Esophagus squamous epithelium (tissue), 5 donors: ENCODE measurements at places on chromosomes 2 and 18.

GRCh38 chr2:19732255-19732654 lies 169.5 kb downstream of the TTC32 start:
- DNase-seq, result no peak

DNA sequence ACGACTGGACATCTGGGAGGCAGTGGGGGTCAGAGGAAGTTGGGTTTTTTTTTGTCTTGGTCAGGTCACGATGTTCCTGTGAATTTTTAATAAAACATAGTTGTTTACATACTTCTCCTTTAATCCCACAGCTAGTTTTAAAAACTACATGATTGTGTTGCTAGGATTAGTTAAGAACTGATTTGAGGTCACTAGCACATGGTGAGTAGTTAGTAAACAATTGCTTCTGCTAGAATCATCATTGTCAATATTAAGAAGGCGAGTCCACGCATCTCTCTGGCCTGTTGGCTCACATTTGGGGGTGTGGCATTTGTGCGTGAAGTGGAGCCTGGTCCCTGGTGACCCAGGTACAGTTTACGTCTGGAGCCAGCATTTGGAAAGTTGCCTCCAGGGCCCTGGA lies 59.4 kb downstream of the AGAP1 start:
- DNase-seq, result no peak

DNA sequence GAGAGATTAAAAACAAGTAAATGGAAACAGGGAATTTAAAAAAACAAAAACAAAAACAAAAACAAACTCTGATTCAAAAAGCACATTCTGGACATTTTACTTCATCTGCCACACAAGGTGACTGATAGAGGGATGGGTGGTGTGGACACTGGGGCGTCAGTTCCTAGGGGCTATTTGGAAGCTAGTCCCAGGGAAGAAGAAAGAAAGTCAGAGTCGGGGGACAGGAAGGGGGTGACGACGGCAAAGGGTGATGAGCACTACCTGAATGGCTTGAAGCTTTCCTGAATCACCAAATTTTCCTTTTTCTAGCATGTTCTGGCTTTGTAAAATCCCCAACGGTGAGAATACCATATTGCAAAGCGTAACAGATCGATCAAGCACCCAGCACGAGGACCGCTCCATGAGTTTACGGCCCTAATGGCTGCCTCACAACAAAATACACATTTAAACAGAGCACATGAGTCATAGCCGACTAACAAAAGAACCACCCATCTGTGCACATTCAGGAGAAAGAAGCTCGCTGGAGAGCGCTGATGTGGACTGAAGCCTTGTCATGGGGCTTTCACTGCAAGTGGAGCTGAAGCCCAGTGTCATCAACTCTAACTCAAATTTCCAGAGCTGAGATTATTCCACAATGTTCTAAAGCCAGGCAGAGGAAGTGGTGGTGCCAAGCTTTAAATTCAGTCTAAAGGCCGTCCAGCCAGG lies 178.9 kb downstream of the LNPK start:
- DNase-seq, result no peak

GRCh38 chr2:27946530-27947060 lies 56.1 kb downstream of the BABAM2 start:
- no peak for DNase-seq

DNA sequence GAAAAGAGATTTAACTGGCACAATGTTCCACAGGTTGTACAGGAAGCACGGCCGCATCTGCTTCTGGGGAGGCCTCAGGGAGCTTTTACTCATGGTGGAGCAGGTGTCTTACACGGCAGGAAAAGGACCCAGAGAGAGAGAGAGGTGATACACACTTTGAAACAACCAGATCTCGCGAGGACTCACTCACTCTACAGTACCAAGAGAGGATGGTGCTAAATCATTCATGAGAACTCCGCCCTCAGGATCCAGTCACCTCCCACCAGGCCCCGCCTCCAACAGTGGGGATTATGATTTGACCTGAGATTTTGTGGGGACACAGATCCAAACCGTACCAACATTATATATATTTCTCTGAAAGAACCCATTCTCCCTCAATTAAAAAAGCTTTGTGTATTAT lies 79.7 kb upstream of the DOCK10 start:
- no peak for DNase-seq

GRCh38 chr2:64526034-64526433 lies 1.9 kb downstream of the AFTPH start:
- no peak for DNase-seq

GRCh38 chr2:11168488-11168887 lies 13.2 kb downstream of the SLC66A3 start:
- DNase-seq, result no peak

GRCh38 chr2:42835577-42836371 lies 43.4 kb upstream of the HAAO start:
- no peak for DNase-seq

- DNase-seq, result no peak
Observed at GRCh38 chr18:3596324-3596636, 146.3 kb downstream of the TGIF1 start.

GRCh38 chr2:217820904-217821303 lies 181.9 kb downstream of the TNS1 start:
- DNase-seq, result no peak

DNA sequence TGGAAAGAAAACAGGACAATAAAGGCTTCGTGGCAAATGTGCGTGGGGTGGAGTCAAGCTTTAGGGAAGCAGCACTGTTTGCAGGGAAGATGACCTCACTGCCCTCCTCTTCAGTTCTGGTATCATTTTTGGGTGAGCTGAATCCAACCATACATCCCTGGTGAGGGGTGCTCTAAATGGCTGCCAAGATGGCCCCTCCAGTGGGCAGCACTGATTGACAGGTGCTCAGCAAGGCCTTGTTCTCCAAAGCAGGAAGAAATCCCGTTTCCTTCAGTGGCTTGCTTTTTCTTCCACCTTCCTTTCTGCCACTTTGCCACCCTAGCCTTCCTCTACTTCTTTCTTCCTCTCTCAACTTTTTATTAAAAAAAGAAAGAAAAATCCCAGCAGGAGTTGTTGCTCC lies 132.8 kb upstream of the SP5 start:
- no peak for DNase-seq

DNA sequence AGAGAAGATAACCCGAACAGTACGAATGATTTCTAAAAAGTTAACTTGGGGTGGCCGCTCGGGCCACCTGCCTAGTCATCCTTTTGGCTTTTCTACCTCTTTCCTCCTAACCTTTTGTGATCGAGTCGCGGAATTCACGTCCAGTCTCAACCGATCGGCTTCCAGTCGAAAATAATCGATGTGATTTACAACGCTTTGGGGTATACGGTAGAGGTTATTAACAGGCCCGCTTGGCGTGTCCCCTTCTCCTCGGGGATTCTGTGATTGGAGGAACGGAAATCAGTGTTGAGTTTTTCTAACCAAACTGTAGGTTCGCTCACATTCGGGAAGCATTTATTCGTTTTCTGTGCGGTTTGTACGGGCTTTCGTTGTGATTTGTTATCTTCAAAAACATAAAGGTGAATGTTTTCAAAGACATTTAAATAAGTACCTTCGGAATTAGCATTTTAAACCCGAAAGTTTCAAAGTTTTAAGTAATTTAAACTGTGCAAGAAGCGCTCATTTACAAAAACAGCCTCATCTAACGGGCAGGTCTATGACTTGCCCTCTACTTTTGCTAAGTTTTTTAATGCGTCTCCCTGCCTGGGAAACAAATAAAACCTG lies 588 bp upstream of the FOXI3 start:
- DNase-seq, result no peak

- no peak for DNase-seq
Observed at GRCh38 chr2:48399828-48400552, 130.0 kb upstream of the STON1 start.

GRCh38 chr2:7201851-7202250 lies 284.6 kb downstream of the RNF144A start:
- DNase-seq, result no peak

GRCh38 chr18:28584731-28585130 lies 407.8 kb upstream of the CDH2 start:
- no peak for DNase-seq

DNA sequence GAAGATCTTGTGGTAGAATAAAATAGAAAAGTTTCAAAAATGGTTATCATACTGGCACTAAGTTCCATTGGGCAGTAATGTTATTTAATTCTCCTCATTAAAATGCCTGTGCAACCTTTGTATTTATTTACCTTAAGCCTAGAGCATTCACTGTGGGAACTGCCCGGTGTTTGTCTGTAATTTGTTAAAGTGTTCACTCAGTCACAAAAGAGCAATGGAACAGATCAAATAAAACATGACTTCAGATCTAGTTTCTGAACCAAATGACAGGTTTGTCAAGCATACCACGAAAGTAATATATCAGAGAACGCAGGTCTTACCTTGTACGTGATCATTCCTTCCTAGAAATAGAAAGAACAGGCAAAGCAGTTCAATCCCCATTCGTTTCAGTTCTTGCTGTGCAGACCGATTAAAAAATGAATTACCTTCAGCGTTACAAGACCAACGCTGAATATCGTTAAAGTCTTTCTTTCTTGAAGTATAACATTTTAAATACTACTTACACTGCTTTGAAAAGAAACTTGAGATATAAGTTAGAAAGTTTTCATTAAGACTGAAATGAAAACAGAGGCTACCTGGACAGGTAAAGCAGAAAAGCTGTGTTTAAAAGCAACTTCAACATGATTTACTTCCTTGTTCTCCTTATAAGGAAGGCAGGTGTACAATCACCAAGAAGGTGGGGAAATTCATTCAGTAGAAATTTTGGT lies at the start of gene ITGB6:
TSS of gene ITGB6 (minus strand) at position 590 of the 707 bp plus-strand sequence. CDS start at position 381, 209 bp downstream.
- DNase-seq, result no peak

GRCh38 chr2:187654535-187654934 lies 100.3 kb upstream of the TFPI start:
- no peak for DNase-seq

DNA sequence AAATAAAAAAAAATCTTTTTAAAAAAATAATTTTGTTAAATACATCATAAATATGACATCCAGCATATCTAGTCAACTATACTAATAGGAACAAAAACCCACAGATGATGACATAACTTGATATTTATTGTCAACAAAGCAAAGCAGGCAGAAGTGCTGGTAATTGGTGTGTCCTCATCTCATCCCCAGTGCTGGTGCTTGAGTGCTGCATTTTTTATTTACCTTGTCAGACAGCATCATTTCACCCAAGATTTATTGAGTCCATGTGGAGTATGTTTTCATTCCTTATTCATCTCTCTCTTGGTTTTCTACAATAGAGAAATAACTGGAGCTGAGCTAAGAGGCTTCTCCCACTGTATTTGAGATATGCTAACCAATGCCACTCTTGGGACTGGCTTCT lies 191.6 kb upstream of the SLC14A2 start:
- no peak for DNase-seq

DNA sequence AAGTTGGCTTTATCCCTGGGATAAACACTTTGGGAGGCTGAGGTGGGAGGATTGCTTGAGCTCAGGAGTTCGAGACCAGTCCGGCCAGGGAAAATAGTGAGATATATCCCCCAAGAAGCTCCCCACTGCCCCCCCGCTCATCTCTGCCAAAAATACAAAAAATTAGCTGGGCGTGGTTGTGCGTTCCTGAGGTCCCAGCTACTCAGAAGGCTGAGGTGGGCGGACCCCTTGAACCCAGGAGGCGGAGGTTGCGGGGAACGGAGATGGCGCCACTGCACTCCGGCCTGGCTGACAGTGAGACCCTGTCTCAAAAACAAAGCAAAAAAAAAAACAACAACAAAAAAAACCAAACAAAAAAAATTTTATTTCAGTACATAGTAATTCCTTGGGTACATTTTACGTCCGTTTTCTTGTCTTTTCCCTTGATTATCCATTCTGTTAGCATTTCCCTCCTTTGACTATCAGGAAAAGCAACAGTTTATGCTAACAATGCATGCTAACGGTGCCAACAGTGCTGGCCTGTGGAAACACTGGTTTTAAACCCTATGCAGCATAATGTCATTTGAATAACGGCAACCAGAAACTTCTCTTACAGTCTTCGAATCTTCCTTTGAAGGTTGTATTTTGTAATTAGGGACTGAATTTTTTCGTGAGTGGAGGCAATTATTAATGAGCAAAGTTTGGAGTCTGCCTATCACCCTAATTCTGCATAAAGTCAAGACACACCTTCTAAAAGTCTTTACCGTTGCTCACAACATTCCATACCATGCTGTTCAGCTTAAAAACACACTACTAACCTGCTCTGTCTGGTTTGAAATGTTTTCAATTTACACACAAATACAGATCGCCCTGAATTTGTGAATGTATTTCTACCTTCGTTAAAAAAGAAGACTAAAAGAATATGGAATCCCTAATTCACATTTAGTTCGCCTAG lies 721 bp upstream of the MIB1 start:
- DNase-seq, result no peak

DNA sequence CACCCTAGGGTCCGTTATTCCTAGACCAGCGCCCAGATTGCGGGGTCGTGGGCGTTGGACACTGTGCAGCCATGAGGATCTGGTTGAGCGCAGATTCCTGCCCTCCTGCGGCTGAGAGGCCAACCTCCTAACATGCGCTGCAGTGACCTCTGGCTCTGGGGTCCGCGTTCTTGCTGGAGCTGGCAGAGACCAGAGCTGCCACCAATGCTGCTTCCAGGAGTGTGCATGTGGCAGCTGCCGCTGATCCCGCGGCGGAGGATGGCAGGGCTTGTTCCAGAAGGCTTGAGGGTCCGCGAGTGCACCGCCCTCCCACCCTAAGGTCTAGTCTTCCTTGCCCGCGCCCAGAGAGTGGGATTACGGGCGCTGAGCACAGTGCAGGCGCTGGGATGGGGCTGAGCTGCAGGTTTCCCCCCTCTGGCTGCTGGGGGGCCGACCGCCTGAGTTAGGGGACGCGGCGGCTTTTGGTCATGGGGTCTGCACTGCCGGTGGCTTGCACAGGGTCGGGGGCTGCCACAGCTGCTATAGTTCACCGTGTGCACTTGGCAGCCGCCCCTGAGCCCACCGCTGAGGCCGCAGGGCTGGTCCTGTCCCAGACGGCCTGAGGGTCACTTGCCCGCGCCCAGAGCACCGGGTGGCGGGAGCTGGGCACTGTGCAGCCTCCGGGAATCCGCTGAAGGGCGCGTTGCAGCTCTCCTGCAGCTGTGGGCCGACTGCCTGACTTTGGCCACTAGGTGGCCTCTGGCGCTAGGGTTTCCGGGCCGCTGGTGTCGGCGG lies 145.9 kb downstream of the CCDC74A start:
- no peak for DNase-seq

GRCh38 chr2:12320027-12320734 lies 396.6 kb upstream of the TRIB2 start:
- DNase-seq, result no peak

GRCh38 chr18:77062518-77063003 lies 70.0 kb downstream of the MBP start:
- DNase-seq, result no peak

- DNase-seq, result no peak
Observed at GRCh38 chr18:11587432-11587831, 22.0 kb upstream of the SLC35G4 start.

- DNase-seq, result no peak
Observed at GRCh38 chr18:69980982-69981804, 33.5 kb upstream of the CD226 start.

- no peak for DNase-seq
Observed at GRCh38 chr2:170243118-170243837, 65.3 kb downstream of the MYO3B start.

- no peak for DNase-seq
Observed at GRCh38 chr18:316393-316792, 48.5 kb upstream of the THOC1 start.

GRCh38 chr2:34892766-34893165 lies 1293.7 kb upstream of the FAM98A start:
- no peak for DNase-seq
